ENCODE measurements at places on chromosomes 2 and 18.

GRCh38 chr18:68435581-68435980 lies 279.3 kb downstream of the TMX3 start:
- no peak for DNase-seq

- DNase-seq = no peak
These were observed 27.3 kb downstream of the SESTD1 start for GRCh38 chr2:179237209-179237946.

DNA sequence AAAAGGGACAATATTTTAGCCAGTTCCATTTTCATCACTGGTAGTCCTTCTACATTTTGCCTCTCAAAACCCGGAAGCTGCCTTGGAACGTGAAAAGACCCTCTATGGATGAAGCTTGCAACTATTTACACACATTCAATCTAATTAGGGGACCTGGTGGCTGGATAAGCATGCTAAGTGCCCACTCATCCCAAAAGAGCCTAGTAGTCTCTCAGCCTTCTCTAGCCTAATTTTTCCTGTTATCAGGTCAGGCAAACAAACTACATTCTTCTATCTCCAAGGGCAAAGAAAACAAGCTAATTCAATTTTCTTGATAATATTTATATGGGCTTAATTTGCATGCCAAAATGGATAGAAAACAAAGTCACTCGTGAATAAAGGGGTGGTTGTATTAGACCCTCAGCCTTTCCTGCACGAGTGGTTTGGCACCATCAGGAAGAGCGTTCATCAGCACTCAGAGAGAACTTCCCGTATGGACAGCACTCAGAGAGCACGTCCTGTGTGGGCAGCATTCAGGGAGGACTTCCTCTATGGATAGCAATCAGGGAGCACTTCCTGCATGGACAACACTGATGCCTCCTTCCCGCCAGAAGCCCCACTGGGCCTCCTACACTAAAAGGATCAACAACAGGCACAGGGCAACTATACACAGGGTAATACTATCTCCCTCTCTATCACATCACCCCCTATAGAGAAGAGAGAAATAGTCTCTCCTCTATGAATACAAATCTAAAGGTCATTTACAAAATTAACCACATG lies 122.2 kb downstream of the RBMS1 start:
- DNase-seq = no peak

DNA sequence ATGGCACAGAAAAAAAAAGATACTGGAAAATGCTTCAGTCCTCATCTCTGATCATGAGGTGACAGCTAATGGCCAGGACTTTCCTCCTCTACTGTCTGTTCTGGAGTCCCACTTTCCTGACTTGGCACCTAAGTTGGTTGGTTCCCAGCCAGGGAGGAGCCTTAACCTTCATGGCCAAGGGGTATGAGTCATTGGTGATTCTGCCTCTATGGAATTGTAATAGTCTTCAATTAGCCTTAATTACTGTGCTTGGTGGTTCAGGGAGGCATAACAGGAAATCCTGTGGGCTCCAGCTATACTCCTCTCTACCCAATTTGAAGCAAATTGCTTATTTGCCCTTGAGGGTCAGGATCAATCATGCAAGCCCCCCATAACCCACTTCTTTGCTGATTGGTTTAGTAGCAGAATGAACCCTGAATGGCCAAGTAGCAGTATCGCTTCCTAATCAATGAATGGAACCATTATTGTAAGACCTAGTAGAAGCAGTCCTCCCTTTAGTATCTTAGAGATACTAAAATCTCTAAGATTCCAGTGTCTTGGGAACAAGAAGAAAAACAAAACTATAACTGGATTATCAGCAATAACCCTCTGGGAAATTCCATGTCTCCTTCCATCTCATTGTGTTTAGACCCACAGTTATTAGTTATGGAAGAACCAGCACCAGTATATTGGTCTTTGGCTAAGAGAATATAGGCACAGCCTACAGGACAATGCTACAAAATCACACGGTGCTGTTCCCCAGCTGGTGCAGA lies 109.0 kb downstream of the COL6A3 start:
- DNase-seq = no peak

DNA sequence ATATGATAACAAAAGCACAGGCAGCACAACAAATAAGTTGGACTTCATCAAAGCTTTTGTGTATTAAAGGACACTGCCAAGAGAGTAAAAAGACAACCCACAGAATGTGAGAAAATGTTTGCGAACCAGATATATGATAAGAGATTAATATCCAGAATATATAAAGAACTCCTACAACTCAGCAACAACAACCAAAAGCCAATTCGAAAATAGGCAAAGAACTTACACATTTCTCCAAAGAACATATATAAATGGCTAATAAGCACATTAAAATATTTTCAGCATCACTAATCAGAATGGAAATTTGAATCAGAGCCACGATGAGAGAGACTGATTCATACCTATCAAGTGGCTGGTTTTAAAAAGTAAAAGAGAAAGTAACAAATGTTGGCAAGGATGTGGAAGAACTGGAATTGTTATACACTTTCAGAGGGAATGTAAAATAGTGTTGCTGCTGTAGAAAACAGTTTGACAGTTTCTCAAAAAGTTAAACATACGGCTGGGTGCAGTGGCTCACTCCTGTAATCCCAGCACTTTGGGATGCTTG lies 25.2 kb downstream of the EPB41L5 start:
- DNase-seq = no peak

- DNase-seq = no peak
These were observed 117.8 kb upstream of the EPC2 start for GRCh38 chr2:148526509-148527346.

GRCh38 chr18:59566533-59566971 lies 130.7 kb downstream of the CCBE1 start:
- no peak for DNase-seq

GRCh38 chr2:230685178-230685577 lies 27.5 kb upstream of the CAB39 start:
- DNase-seq = no peak

DNA sequence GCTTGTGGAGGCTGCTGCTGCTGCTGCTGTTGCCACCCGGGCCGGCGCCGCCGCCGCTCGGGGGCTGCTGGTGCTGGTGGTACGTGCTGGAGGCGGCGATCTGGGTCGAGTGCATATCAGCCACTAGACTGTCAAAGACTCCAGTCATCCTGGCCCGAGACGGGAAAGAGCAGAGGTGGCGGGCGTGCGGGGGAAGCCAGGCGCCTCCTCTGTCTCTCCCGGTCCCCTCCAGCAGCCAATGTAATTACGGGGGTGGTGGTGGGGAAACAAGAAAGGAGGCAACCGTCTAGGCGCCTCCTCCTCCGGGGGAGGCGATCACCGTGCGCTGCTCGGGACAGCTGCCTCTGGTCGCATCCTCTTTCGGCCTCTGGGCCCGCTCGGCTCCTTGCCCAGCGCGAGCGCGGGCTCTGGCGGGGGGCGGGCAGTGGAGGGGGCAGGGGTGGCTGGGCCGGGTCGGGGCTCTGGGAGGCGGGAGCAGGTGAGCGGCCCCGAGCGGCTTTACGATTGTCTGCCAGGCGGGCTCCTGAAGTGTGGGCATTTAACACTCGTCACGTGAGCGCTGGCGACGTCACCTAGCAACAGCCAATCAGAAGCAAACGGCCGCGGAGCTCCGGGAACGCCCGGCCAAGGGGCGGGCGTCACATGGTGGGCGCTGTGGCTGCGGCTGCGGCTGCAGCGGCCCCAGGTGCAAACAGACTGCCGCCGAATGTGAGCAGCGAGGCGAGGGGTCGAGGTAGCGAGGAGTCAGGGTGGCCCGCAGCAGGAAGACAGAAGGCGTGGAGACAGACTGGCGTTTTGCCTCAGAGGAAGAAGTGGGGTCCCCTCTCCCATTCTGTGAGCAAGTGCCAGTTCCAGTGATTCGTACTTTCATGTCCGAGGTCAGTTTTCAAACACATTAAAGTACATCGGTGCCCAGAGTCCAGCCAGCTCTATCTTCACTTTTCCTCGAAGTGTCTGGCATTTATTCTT lies at the start of gene DLX2:
TSS of gene DLX2 (minus strand) at position 510 of the 969 bp plus-strand sequence. CDS start at position 148, 362 bp downstream.
- peak; percentile 87 for DNase-seq

- DNase-seq = no peak
These were observed 137.6 kb downstream of the NCK2 start for GRCh38 chr2:105882341-105882740.

DNA sequence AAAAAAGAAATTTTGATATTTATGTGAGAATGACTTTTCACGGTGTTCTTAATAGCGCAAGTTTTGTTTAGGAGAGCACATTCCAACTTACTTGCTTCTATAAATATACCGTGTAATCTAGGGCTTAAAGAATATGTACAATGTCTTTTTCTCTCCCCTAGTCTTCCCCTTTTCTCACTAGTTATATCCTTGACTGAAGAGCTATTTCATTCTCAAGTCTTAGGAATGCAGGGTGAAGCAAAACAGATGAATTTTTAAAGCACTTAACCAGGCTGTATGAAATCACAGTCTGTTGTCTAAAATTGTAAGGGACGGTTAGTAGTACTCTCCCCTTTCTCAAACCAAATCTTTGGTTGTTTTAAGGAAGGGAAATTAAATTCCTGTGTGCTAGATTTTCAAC lies 29.6 kb upstream of the SLC30A6 start:
- no peak for DNase-seq

- DNase-seq = no peak
These were observed 50.5 kb downstream of the ZFP36L2 start for GRCh38 chr2:43175876-43176275.

DNA sequence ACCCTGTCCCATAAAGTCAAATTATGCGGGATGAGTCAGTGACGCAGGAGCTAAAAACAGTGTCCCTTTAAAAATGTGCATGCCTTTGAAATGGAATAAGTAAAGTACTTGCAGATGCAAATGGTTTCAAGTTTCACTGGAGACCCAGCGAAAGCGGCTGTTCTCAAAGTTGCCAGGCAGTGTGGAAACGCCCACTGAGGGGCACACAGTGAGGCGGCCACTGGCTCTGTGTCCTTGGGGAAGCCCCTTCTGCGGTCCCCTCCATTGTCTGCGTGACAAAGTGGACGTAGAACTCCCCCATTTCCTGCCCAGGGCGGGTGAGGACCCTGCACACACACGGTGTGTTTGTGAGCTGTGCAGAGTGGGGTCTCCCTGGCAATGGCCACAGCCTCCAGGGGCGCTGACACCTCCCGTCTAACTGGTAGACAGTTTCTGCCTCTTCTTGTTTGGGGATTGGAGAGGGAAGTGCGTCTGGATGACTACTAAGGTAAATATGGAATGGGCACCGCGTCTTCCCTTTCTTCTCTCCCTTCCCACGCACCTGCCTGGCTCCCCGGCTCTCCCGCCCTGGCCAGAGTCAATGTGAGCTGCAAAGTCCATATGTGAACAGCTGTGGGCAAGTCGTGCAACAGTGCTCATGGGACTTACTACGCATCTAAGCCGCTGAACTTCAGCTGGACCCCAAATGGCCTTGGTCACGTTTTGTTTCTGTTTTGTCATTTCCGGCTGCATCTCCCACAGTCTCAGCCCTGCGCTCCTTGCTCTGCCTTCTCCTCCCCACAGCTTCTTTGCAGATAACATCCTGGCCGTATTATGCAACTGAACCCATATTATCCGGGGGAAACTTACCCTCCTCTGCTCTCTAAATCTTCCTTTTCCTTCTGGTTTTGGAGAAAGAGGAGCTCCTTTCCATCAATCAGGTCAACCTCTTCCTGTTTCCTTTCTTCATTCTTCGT lies 33.7 kb upstream of the ZNF516 start:
- DNase-seq = peak; percentile 74

GRCh38 chr2:9077691-9078090 lies 74.2 kb upstream of the MBOAT2 start:
- DNase-seq = no peak

DNA sequence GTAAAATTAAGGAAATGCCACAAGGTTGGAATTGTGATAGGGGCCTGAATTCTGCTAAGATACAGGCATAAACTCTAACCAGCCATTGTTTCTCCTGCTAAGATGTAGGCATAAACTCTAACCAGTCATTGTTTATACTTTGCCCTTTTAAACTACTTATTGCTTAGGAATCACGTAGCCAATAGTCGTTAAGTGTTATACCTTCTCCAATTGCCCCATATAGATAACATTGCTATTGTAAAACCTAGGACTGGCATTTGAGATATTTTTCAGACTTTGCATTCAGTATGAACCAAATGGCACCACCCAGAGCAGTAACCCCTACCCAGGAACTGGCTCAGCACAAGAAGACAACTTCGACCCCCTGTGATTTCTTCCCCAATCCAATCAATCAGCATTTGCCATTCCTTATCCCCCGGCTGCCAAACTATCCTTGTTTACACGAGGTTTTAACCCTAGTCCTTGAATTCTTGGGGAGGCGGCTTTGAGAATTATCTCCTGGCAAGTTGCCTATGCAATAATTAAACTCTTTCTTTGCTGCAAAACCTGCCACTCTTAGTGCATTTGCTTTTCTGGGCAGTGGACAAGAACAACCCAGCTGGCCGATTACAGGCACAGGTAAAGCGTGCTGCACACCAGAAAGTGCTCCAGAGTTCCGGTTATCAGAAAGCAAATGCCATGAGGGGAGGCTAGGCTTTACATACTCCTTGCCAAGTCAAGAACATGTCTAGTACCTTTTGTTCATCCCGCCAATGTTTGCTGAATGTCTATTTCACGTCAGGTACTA lies 167.6 kb downstream of the LAMA1 start:
- no peak for DNase-seq
